Left ventricle myocardium inferior (tissue), 1 donor: ENCODE measurements at places on chromosomes 5 and 9.
A peak's percentile ranks its signal among the peaks of the same experiment; 100 is the strongest.

GRCh38 chr9:32487981-32488380 is 38.0 kb downstream of the RIGI start:
- DNase-seq = no peak

- no peak for DNase-seq
Measured at GRCh38 chr5:42801516-42802166, 10.1 kb downstream of the SELENOP start.

- no peak for DNase-seq
Measured at GRCh38 chr5:122273696-122274095, 38.3 kb upstream of the SNCAIP start.

DNA sequence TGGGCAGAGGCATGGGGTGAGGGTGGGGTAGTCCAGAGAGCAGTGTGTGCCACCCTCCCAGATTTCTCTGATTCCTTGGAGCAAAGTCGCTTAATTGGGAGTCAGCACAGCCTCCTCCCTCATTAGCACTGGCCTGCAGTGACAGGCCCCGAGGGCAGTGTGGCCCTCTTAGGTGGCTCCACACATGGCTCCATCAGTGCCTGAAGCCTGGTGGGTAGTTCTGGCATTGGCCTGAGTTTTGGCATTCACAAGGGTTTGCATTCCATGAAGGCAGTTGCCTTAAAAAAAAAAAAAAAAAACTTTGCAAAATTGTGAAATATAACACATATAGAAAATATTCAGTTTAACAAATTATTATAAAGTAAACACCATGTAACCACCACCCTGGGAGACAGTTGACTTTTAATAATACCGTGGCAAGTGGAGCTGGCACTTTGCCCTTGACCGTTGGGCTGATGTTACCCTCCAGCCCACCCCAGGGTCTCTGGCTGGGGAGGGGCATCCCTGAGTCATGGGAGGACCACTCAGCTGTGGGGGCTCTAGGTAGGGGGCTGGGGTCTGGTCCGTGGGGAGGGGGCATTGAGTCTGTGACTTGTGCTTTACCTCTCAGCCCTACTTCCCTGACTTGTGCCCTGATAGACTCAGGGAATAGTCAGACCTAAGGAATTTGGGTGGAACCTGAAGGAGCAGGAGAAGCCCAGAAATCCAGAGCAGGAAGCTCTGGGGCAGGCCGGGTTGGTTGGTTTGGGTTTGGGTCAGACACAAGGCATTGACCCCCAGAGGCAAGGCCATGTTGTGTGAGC is 51.3 kb upstream of the PITX1 start:
- no peak for DNase-seq

GRCh38 chr9:133403766-133404453 is 13.9 kb downstream of the REXO4 start:
- no peak for DNase-seq

DNA sequence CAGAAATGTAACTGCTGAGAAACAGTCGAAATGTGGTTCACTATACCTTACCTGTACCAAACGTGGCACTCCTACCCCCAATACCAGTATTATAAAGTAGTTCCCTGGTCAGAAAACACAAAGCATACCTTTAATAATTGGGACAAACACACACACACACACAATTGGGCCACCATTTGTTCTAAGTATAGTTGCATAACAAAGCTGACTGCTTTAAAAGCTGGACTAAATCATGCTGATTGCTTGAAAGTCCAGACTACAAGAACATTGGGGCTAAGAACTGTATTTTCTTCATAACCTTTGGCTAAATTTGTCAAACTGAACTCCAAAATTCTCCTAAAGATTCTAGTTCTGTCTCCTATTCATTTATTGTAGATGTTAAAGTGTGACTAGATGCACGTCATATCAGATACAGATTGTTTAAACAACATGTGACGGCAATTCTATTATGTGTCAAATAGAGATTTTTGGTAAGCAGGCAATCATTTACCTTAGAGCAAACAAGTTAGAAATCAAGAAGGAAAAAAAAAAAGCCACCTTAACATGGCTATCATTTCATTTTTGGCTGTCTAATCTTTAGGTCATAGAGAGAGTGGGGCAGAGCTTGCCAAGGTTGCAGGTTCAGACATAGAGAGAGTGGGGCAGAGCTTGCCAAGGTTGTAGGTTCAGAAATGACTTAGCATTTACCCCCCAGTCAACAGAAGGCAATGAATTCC is 265.1 kb downstream of the ARL15 start:
- no peak for DNase-seq

DNA sequence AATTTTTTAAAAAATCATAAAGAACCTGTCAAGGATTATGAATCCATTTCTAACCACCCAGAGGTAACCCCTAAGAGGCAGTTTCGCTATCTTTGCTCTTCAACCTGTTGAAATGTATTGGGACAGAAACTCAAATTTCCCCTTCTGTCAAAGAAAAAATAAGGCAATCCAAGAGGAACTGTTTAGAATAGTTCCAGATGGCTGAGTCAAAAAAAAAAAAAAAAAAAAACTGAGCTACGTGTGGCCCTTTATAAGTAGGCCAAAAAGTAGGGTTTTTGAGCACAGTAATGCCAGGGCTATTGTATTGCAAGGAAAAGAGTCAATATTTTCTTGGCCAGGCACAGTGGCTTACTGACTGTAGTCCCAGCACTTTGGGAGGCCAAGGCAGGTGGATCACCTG is 94.9 kb downstream of the RAD23B start:
- no peak for DNase-seq

- no peak for DNase-seq
Measured at GRCh38 chr5:140424135-140424534, 22.5 kb downstream of the ANKHD1 start.

GRCh38 chr9:107932601-107933000 is 443.0 kb upstream of the KLF4 start:
- DNase-seq = no peak

GRCh38 chr5:60026161-60026560 is 132.6 kb upstream of the PDE4D start:
- no peak for DNase-seq

- no peak for DNase-seq
Measured at GRCh38 chr9:96173640-96174039, 128.3 kb downstream of the HSD17B3 start.

GRCh38 chr9:33867747-33868439 is 50.9 kb downstream of the UBE2R2 start:
- DNase-seq = peak; percentile 66

- no peak for DNase-seq
Measured at GRCh38 chr5:35248843-35249780, 18.8 kb upstream of the PRLR start.

DNA sequence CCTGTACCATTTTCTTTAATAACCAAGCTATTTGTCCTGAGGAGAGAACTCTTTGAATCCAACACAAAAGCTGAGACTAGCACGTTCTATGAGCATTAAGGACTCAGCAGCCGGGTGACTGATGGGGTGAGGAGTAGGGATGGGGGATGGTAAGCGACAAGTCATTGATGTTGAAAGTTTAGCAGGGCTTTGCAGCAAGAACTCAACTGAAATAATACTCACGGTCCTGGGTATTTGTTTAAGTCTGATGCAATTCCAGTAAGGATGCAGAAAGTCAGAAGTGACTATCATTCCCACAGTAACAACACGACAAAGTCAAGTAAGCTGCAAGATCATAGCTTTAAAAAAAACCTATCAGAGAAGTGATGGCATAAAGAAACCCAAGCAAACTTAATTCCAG is 131.1 kb downstream of the ACTL7B start:
- DNase-seq = no peak

DNA sequence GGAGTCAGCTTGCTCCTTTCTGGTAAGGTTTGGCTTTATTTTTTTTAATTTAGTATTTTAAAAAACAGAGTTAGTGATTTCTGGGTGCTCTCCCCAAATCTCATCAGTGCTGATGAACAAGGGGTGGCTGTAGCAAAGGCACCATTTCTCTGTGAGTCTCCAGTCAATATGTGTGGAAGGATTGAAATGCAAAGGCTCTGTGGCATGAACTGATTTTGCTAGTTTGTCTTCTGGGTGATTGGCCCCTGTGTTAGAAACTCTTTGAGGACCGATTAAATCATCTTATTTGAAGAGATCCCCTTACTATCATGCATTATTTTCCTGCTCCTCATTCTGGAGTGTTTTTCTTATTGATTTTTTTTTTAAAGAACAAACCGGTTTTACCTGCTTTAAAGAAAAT is 596 bp downstream of the TEK start:
- DNase-seq = no peak

GRCh38 chr5:88172847-88173758 is 95.5 kb downstream of the TMEM161B start:
- DNase-seq = no peak

GRCh38 chr5:10453545-10453944 is 11.9 kb downstream of the ROPN1L start:
- DNase-seq = no peak

DNA sequence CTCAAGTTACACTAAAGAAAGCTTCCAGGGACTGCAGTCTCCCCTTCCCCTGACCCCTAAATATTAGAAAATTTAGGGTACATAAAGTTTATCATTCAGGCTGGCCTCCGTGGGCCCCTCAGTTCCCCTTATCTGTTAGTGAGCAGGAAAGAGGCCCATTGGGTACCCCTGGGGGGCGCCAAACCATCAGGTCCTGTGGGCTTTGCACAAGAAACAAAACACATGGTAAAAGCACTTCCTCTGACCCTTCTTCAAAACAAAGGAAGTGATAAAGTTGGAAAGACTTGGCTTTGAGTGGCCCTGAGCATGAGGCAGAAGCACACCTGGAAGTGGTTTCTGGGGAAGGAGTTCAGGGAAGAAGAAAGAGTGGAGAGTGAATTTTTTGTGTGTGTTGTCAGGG is 213.0 kb downstream of the SMARCA2 start:
- no peak for DNase-seq

DNA sequence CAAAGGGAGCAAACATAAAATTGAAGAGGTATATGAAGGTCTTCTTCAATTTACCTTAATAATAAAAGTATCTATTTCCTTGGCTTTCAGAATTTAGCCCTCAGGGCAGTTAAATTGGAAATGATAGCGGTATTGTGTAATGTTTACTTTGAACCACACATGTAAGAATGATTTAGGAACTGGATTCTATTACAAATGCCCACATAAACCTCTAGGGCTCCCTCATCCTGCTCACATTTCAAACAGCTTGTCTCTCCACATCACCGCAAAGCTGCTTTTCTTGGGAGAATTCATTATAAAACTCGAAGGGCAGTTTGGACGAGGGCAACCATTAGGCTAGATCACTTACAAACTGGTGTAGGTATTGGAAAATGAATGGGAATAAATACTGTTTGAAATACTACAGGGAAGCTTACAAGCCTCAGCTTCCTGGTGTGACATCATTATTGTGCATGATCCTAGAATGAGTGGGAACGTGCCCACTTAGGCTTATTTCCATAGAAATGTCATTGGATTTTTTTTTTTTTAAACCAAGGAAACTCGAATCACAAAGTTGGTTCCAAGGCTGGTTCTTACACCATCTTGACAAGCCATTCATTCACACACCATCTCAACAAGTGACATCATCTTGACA is 47.3 kb downstream of the MTRR start:
- DNase-seq = no peak

GRCh38 chr5:73808911-73809310 is 182.9 kb downstream of the ARHGEF28 start:
- DNase-seq = no peak
